ENCODE measurements at places on chromosomes 4 and X. TPM values are rescaled to one million over a fixed set of nuclear protein-coding genes. Genes with fewer than 3 reads are reported as not detected.

- no peak for DNase-seq
Observed at GRCh38 chr4:60443796-60444195, 756.3 kb upstream of the ADGRL3 start.

GRCh38 chr4:15515106-15515505 lies 45.4 kb downstream of the CC2D2A start:
- no peak for DNase-seq

GRCh38 chr4:87077914-87078585 lies 142.4 kb downstream of the KLHL8 start:
- DNase-seq: no peak

DNA sequence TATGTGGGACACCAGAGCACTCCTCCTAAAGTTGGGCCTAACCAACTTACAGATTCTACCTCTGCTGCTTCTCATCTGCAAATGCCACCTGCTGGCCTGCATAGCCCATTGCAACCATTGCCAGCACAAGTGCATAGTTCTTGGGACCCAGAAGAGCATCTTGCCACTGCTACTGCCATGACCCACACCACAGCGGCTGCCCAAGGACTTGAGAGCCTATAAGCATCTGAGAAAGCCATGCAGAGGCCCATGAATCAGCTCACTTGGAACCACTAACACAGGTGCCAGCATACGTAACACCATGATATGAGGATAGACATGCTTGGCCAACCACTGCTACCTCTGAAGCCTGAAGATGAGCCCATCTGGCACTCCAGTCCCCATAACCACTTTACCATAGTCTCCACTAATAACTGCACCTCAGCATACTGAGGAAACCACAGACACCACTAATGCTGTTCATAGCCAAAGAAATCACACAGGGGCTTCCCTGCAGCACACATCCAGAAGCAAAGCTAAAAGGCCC lies 258.1 kb upstream of the AGTR2 start:
- no peak for DNase-seq

- DNase-seq: no peak
Observed at GRCh38 chr4:53559021-53559620, 32.2 kb downstream of the LNX1 start.

DNA sequence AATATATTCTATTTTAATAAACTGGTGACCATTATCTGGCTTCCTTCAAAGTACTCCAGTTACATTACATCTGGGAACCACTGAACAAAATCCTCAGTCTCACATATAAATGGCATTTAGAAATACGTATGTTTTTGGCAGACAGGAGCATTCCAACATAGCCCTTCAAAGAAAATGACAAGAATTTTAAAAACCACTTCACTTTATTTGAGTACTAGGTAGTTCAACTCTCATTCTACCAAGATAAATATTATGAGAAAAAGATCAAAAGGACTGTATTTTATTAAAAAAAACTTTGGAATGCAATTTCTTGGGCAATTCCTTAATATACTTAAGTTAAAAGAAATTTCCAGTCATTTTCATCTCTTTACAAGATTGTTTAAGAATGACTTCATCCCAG lies 17.6 kb downstream of the TNIP3 start:
- no peak for DNase-seq

DNA sequence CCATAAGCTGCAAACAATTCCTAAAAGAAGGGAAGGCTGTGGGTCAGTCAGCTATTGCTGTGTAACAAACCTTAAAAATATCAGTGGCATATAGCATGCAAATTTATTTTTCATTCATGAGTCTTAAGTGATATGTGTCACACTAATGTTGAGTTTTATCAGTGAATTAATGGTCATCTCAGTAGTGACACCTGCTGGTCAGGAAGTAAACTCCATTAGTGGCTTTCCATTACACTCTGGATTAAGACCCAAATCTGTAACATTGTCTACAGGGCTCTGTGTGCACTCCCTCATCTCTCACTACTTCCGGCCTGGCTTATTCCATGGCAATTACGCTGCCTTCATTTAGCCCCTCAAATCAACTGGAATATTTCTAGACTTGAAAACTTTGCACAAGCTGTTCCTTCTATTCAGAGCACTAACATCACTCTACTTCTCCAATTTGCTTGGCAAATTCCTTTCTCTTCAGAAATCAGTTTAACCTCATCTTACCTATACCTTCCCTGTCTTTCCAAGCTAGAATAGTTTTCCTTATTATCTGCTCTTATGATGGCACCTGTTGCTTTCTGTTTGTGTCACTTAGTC lies 217.3 kb upstream of the TAPT1 start:
- no peak for DNase-seq

- DNase-seq: no peak
Observed at GRCh38 chr4:54169176-54169575, 59.9 kb upstream of the PDGFRA start.

The F9 gene
- not detected for total RNA-seq

All from ureter (tissue), 1 donor.